Activated CD4-positive, alpha-beta T cell treated with anti-CD3 and anti-CD28 coated beads for 24 hours (primary cell): ENCODE measurements at places on chromosomes 2 and 18.

GRCh38 chr2:37587817-37588216 lies 83.6 kb downstream of the CDC42EP3 start:
- no peak for DNase-seq

- no peak for DNase-seq
These were observed 261.1 kb downstream of the PTGR3 start for GRCh38 chr18:74947875-74948274.

- DNase-seq: no peak
These were observed 139.3 kb downstream of the EML6 start for GRCh38 chr2:54862742-54863141.

DNA sequence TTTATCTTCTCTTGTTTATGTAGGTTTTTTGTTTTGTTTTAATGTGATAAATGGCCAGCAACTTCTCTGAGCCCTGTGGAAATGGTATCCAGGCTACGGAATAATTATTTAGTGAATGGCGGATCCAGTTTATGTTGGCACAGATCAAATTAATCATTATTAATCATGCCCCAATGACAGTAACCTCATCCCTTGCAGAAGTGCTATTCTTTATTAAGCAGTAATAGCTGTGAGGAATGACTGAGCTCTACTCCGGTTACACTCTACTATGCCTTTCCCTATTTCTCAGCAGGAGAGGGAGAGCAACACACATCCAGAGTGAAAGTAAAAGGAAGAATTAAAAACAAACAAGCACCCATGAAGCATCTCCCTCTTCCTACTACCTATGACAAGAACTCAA lies 84.8 kb downstream of the SETBP1 start:
- no peak for DNase-seq

DNA sequence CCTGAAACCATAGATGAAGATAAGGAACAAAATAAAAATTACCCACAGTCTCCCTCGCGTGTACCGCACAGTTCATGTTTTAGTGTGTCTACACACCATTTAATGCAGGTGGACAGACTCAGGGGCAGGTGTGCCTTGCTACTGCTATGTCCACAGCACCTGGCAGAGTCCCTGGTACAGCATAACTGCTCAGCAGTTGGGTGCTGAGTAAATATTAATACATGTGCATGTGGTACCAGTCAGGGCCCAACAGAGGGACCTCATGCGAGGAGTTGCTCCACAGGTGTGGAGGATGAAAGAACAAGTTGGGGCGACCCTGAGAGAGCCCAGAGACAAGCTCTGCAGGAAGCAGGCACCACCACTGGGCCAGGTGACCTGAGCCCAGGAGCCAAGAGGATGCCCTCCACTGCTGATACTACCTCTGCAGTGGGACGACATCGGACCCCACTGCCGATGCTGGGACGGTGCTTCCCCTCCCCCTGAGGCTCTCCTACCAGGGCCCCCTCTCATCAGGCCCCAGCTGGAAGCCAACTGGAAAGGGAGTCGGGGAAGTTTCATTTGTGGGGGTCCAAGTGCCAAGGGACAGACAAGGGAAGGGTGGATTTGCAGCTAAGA lies 100.8 kb downstream of the NEDD4L start:
- no peak for DNase-seq

DNA sequence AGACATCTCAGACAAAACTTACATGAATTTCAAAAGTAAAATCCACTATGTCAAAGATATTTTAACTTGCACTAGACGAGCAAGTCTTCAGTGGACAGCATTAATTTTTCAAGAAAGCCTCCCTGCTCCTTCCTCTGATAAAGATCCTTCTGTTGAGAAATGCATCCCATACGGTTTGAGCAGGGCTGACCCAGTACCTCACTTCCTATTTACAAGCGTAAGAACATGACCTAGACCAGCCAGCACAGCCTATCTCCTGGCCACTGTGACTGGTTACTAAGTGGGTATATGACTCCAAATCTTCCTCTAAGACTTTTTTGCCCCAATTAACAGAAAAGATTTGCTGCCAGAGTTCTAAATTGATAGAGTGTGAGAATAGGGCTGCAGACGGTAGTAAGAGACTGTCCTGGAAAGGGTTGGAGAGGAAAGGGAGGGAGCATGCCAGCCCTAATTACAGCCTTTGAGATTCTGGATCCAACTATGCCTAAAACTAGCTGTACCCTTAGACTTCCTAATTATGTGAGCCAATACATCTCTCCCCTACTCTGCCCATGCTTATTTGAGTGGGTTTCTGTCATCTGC lies 108.4 kb downstream of the PRELID3A start:
- DNase-seq: no peak

GRCh38 chr2:157672129-157672528 lies 43.5 kb upstream of the ACVR1C start:
- DNase-seq: no peak

DNA sequence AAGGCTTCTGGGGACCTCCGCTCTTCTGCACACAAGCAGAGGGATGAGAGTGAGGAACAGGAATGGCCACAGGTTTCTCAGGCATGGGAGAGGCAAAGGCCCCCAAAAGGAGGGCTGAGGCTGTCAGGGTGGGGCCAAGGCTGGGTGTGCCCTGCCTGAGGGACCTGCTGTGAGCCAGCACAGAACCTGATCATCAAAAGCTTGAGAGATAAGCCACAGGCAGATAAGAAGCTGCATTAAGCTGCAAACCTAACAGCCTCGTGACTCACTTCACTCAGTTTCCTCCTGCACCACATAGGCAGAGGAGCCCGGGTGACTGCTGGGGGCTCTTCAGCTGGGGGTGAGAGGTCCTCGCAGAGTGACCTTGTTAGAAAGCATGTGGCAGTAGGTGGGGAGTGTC lies 64.5 kb upstream of the LAPTM4A start:
- DNase-seq: no peak

- DNase-seq: no peak
These were observed 243.1 kb upstream of the SLC39A10 start for GRCh38 chr2:195413944-195414343.

DNA sequence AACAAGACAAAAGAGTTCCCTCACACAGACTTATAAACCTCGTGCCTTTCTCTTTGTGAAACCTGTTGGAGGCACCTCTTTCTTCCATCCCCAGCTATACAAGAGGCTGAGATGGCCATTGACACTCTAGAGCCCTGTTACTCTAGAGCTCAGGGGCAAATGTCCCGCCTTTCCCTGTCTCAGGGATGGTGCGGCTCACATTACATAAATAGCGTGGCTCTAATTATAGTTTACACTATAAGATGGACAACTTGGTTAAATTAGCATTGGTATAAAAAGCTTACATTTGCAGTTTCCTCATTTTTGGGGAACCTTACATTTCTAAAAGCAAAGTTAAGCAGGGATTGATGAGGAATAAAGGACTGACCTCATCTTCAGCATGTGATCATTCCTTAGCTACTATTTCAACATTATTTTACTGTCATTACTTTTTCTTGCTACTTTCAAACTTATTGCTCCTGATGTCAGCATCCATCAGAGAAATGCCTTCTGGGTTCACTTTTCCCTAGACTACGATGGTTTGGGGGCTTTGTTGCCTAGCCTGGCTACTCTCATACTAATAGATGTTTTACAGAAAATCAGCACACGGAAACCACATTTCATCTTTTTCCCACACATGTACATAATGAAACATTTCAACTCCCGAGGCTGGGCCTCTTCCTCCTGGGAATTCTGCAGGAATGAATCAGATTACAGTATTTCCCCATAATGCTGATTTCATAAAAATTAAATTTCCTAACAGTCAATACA lies 40.4 kb downstream of the FTCDNL1 start:
- no peak for DNase-seq

DNA sequence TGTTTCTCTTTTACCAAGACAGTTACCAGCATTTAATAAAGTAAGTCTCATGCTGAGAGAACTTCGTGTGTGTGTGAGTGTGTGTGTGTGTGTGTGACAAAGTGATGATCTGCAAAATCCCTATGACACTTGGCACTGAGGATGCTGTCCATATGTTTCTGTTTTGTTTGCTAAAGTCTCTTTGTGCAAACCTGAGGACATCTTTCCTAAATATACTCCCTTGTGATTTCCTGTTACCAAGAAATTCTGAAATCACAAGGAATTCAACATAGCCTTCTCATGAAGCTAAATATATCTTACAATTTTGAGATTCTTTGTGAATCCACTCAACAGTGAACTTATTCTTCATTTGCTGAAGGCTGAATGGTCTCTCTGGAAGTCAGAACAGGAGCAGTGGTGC lies 1359.7 kb upstream of the NRXN1 start:
- no peak for DNase-seq

DNA sequence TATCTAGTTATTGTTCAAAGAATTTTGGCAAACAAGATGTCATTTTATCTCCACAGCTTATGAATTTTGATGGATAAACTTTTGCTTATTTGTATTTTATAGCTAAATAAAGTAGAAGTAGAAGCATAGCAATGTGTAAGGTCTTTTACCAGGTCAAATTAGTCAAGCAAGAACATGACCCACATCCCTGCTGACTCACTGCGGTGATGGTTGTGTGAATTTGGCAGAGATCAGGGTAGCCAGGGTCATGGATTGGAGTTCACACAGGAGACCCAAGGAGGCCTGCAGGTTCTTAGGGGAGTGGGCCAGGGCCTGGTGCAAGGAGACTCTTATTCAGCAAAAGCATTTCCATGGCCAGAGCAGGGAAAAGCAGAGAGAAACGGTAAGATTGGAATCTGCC lies 18.7 kb downstream of the SP140 start:
- no peak for DNase-seq

DNA sequence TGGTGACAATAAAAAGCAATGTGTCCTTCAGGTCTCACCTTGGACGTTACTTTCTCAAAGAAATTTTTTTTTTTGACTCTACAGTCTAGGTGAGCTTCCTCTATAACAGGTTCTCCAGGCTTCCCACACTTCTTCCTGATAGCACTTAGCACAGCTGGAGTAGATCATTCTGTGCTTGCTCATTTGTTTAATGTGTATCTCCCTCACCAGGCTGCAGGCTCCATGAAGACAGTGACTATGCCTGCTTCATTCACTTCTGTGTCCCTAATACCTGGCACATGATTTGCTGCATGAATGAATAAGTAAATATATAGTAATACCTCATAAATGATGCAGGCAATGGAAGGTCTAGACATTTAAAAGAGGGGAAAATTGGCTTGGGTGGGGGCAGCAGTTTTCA lies 109.9 kb upstream of the CD302 start:
- no peak for DNase-seq

GRCh38 chr2:133293544-133294353 lies 274.5 kb downstream of the NCKAP5 start:
- no peak for DNase-seq

DNA sequence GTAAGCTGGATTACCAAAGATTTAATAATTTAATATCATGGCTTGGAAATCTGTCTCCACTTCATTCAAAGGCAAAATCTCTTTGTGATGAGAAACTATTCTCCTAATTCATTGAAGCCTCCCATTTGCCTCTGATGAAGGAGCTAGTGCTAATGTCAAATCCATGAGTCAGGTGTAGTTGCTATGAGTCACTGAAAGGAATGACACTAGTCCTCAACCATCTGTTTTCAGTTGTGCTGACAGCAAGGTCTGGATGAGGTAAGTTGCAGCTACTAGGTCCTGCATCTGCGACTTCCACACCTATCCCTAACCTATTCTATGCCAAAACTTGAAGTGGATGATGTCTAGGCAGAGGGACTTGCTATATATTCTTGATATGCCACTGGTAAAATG lies 324.0 kb upstream of the UBE2E3 start:
- DNase-seq: no peak

DNA sequence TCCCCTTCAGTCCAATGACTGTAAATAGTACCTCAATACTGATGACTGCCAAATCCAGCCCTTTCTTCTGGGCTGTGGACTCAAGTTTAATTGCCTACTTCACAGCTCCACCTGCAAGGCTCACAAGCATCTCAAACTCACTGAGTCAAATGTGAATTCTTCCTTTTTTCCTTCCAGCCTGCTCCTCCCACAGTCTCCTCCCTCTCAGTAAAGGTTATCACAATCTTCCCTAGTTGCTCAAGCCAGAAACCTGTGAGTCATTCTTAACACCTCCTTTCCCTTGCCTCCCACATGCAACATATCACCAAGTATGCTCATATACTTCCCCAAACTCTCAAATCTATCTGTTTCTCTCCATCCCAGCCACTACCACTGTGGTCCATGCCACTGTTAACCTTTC lies 3.7 kb upstream of the MFSD6 start:
- DNase-seq: peak; percentile 16

DNA sequence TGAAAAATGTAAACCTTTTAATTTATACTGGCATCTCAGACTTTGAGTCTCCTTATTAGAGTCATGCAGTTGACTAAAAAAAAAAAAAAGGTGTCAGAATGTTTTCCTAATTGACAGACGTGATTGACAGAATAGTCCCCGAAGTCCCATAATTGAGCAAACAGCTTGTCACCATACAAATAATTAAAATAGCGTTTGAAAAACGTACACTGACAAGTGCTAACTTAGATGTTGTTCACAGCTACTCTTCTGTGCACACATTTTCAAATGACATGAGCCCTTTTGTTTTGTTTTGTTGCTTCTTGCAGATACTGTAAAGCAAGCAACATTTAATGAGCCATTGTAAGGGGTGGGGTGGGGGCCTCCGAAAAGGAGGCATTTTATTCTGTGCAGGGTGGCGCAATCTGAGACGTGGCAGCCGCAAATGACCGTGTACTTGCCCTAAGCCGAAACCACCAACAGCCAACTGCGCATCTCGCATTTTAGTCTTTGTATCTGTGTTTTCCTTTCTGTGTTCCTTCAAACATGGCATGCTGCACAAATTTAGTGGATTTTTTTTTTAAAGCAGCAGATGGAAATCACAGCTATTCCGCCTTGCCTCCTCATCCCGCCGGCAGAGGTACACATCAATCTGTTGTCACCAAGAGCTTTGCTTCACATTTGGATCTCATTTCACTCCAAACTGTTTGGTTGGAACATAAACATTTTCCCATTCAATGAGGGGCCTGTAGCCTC lies 52.4 kb downstream of the LPIN1 start:
- DNase-seq: no peak

- no peak for DNase-seq
These were observed 121.0 kb upstream of the XPO1 start for GRCh38 chr2:61658841-61659780.

- DNase-seq: no peak
These were observed 154.5 kb downstream of the MGAT5 start for GRCh38 chr2:134408386-134408785.

- DNase-seq: peak; percentile 31
These were observed 97.9 kb upstream of the DLX2 start for GRCh38 chr2:172200495-172201085.

DNA sequence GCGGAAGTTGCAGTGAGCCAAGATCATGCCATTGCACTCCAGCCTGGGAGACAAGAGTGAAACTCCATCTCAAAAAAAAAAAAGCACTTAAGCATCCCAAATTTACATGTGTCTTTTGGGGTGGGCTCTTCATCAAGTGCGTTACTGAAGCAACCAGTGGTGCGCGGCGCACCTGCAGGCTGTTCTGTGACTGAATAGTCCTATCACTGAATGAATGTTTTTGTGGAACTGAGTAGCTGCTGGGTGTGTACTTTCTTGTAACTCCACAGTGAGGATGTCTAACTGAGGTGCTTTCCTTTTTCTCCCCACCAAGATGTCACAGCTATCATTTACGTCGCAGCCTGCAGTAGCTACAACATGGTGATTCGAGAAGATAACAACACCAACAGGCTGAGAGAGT lies 17.0 kb downstream of the CHMP1B start:
- DNase-seq: no peak

GRCh38 chr2:238083919-238084318 lies 16.2 kb upstream of the ESPNL start:
- no peak for DNase-seq
